ENCODE measurements at places on chromosomes 6 and 20.

DNA sequence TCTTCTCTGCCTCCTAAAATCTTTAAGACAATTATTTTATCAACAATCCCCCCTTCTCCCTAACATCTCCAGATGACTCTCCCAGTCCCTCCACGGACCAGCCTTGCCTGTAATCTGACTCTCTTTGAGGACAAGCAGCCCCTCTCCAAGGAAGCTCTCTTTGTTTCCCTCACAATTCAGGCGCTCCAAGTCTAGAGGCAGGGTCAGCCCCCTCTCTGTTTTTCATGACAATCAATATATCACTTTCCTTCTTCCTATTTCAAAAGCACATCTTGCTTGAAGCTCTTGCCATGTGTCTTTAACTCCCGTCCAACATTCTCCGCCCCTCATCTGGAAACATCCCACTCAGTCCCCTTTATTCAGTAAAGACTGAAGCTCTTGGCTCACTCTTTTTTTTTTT is 393.4 kb upstream of the SULF2 start:
- no peak for DNase-seq

DNA sequence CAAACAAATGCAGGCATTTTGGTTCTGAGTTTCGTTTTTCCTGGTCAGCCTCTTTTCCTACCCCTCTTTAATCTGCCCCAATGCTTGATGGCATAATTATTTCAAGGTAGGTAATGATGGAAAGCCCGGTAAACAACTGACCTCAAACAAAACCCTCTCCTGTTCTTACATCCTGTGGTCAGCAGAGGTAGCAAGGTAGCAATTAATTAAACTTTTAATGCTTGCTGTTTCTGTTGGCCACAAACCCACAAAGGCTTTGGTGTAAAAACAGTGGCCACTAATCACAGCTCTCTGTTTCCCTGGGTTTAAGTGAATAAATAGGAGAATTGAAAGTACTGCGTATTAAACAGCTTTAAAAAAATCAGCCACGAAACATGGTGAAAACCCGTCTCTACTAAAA is 261.5 kb upstream of the SOX4 start:
- no peak for DNase-seq

DNA sequence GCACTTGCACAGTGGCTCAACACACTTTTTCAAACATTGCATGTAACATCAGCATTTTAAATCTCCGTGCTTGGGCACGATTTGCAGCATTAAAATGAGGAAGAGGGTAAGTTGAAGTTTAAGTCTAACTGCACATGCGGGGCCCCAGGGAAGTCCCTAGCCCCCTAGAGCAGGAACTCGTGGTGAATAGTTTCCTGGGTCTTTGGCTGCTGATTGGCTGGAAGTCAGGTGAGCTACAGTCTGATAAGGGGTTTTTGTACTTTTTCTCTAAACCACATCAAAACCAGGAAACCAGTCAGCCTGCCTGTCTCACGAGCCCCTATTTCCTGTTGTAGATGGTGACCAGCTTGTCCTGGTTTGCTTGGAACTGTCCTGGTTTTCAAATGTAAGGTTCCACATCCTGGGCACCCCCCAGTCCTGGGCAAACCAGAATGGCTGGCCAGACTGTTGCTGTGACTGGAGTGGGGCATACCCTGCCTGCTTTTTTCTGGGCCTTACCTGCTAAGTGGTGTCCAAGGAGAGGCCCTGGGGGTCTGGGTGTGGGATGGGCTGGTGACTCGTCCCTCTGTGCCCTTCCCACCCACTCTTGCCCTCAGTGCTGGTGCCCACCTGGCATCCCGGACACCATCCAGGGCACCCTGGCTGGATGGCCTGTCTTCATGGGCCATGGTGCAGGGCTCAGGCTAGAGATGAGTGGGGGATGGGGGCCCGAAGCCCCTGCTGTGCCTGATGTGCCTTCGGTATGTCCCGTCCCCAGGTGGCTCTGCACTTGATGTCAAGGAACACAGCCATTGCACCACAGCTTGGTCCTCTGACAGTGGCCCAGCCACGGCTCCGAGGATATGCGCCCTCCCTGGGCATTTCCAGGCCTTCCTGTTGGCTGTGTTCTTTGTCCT is 31.8 kb downstream of the SUN5 start:
- DNase-seq, result no peak

GRCh38 chr20:6051505-6051904 is 2.4 kb downstream of the LRRN4 start:
- no peak for DNase-seq

GRCh38 chr6:40597301-40597700 is 10.1 kb upstream of the LRFN2 start:
- DNase-seq, result no peak

DNA sequence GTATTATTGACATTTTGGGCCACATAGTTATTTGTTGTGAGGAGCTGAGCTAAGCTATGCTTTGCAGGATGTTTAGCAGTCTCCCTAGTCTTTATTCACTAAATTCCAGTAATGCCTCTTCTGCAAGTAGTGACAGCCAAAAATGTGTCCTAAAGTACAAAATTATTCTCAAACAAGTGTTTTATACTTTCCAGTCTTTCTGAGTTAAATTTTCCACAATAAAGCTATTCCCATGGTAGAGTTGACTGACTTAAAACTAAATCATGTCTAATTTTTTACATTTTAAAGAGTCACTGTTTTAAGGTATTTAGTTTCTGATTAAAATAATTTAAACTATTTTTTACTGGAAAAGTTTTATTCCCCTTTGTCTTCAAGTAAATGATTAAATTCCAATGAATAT is 717.8 kb upstream of the HS3ST5 start:
- DNase-seq, result no peak

DNA sequence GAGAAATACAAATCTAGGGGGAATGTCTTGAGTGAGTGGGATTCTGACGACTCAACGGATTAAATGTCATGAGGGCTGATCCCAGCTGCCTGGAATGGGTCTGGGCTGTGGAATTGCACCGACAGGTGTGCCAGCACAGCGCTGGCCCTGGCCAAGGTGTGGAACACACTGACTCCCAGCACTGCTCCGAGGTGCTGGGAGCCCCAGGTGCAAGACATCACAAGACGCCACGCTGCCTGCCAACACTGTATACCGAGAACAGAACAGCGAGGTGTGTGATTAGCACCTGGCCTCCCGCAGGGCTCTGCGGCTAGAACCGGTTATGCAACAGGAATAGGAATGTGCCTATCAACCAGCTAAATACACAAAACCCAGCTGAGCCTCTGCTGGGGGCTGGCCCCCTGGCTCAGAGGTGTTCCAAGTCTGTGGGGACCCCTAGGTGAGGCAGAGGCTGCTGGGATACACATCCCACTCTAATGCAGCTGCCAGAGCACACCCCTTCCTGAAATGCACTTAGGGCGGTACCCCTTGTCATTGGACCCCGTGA is 24.8 kb upstream of the APMAP start:
- DNase-seq, result no peak

DNA sequence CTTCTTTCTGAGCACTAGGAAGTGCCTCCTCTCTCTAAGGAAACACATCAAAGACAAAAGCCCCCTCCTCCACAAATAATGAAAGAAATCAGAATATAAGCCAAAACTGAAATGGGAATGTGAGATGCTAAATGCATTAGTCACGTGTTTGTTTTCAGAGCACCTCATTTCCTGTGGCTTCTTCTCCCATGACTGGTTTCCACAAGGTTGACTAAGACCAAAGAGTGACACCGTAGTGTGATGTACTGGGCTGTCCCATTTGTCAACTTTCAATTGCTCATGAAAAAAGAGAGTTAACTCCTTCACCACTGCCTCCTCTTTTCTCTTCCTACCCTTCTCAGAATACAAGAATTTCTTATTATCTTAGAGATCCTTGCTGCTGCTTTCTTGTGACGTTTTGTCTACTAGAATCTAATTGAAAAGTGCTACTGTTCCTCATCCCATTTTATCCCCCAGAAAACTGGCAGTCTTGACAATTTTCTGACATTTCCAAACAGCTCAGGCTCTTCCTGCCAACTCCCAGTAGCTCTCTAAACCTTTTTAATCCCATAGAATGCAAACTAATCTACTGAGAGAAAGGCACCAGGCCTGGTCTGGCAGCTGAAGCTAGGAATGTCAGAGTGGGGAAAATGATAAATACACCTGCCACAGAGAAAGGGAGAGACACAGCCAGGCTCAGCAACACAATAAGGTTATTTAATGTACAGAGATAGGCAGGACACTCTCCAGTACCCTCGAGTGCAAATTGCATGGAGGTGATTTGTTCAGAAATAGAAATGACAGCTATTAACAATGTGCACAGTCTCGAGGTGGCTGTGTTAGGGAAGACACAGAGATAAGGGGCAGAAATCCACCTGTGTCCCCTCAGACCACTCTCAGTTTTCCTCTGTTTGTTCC is 671.7 kb upstream of the NRSN1 start:
- DNase-seq, result no peak

- DNase-seq, result no peak
Observed at GRCh38 chr6:10720265-10720959, 2.5 kb upstream of the TMEM14C start.

GRCh38 chr6:26311012-26311384 is 54.0 kb upstream of the BTN3A2 start:
- DNase-seq, result no peak

GRCh38 chr6:7086488-7086887 is 21.3 kb upstream of the RREB1 start:
- DNase-seq, result no peak

DNA sequence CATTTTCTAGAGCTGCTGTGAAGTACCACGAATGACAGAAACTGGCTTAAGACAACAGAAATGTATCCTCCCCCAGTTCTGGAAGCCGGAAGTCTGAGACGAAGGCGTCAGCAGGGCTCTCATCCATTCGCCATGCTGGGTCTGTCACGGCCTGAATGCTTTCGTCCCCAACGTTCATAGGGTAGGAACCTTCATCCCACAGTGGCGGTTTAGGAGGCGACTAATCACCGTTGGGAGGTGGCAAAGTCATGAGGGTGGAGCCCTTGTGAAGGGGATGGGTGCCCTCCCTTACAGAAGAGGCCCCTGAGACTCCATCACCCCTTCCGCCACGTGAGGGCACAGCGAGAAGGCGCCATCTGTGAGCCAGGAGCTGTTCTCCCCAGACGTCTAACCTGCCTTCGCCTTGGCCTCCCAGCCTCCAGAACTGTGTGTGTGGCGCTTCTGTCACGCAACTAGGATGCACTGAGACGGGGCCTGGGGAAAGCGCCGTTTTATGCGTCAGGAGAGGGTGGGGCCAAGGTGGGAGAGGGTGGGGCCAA is 250.3 kb downstream of the TTLL2 start:
- no peak for DNase-seq

- no peak for DNase-seq
Observed at GRCh38 chr20:5864873-5865587, 85.3 kb downstream of the TRMT6 start.

DNA sequence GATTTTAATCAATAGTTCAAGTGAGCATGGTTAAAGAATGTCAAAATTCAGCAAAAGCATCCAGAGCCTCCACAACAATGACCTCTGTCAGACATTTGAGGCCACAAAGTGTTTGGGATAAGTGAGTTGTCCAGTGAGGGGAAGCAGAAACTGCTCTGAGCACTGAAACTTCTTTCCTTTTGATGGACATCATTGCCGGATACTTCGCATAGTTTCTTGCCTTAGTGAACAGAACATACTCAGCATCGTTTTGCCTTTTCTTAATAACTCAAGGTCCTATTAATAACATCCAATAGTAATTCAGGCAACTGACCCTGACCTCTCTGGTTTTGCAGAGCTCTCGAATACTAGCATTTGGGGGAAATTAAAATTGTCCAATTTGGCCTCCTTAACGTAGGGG is 78.6 kb downstream of the EDN3 start:
- no peak for DNase-seq

DNA sequence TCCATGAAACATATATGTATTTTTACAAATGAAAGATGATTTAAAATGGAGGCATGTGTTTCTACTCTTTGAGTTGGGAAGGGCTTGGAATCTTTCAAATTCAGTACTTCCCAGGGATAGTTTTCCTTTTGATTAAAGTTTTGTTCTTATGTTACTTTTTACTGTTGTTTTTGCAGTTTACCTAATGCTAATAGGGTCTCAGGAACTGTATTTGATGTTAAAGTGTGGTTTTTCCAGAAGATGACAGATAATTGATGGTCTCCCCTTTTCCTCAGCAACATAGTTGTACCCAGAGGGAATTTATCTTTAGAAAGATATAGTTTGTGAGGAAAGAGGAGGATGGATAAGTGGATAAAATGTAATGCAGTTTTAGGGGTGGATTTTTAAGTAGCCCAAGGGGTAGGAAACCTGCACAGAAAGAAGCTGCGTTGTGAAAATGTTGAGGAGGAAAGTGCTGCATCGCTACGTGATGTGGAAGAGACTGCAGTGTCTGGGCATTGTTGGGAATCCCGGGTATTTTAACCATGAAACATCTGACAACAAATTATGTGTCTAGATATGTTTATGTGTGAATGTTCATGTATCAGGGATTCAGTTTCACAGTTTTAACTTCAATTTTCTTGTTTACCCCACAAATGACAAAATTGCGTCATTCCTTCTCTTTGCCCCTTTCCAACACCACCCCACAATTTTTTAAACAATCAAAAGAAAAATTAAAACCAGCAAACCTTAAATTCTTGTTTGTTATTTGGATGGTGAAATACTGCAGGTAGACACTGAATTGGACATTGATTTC is 42.3 kb downstream of the GNAS start:
- no peak for DNase-seq

- peak; percentile 90 for DNase-seq
Observed at GRCh38 chr20:21387528-21387927, 9.8 kb downstream of the NKX2-4 start.

GRCh38 chr6:144493035-144493910 is 208.1 kb downstream of the UTRN start:
- DNase-seq, result no peak

DNA sequence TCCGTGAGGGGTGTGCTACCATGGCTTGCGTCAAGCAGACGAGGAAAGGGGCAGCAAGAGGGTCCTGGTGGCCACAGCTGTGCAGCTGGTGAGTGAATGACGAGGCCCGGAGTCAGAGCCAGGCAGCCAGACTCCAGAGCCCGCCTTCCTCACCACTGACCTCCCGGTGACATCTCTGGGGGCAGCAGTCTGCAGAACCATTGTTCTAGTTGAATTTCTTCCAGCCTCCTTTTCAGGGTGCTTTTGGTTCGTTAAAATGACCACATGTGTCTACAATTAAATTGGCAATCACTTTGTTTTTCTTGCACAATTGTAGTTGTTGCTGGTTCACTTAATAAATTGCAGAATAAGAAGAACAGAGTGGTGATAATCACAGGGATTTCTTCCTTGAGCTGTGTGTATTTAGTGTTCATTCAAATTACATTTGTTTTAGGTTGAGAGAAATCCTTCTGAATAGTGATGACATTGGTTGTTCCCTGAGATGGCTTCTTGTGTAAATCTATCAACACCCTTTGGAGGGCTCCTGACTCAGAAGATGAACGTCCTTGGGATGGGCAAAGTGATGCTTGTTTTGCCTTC is 96.4 kb downstream of the TULP4 start:
- DNase-seq, result no peak

All from NCI-H1436 treated with DMSO at 0.1 percent for 48 hours (cell line).